ENCODE measurements at places on chromosomes 12 and 14. TPM values are rescaled to one million over a fixed set of nuclear protein-coding genes. Genes with fewer than 3 reads are reported as not detected.

The IL26 gene
- not detected for total RNA-seq

The CISTR gene
- not detected for total RNA-seq

The LIN7A gene
- 2.4 TPM for total RNA-seq

The SLC7A8 gene
- total RNA-seq = 17.4 TPM

The TMEM233 gene
- 0.90 TPM for total RNA-seq

The PAPOLA gene
- 153 TPM for total RNA-seq

The LRP1-AS gene
- total RNA-seq = not detected

The KRT78 gene
- not detected for total RNA-seq

The KRT71 gene
- total RNA-seq = not detected

The PLEKHG7 gene
- total RNA-seq = not detected

The CCDC63 gene
- total RNA-seq = not detected

The RNASE7 gene
- not detected for total RNA-seq

The MYF5 gene
- not detected for total RNA-seq

The EID3 gene
- 6.0 TPM for total RNA-seq

The TMEM30B gene
- 50.2 TPM for total RNA-seq

The RFX4 gene
- not detected for total RNA-seq

The KCNH3 gene
- 0.10 TPM for total RNA-seq

The RNASE3 gene
- total RNA-seq = 0.48 TPM

The SOX5 gene
- 15.6 TPM for total RNA-seq

The TMEM63C gene
- total RNA-seq = not detected

The NUAK1 gene
- 16.9 TPM for total RNA-seq

The HOXC10 gene
- 35.5 TPM for total RNA-seq

The FOXG1 gene
- total RNA-seq = not detected

The SDS gene
- 0.62 TPM for total RNA-seq

The IFNG-AS1 gene
- total RNA-seq = 0.24 TPM

The TRHDE gene
- total RNA-seq = 3.1 TPM

The PLA2G1B gene
- not detected for total RNA-seq

The TRIAP1 gene
- 15.7 TPM for total RNA-seq

The OTUB2 gene
- total RNA-seq = 1.2 TPM

The SINHCAF gene
- total RNA-seq = 12.0 TPM

The ITGB7 gene
- total RNA-seq = 2.9 TPM

The ST8SIA1 gene
- 2.8 TPM for total RNA-seq

The TMTC1 gene
- 63.8 TPM for total RNA-seq

The TEDC1 gene
- total RNA-seq = 7.9 TPM

The CYP46A1 gene
- 1.3 TPM for total RNA-seq

The SBNO1 gene
- total RNA-seq = 31.2 TPM

Measured in posterior vena cava (tissue), 2 donors.